Pancreas (tissue), 10 donors: ENCODE measurements at places on chromosomes 5 and 9.
A peak's percentile ranks its signal among the peaks of the same experiment; 100 is the strongest.

DNA sequence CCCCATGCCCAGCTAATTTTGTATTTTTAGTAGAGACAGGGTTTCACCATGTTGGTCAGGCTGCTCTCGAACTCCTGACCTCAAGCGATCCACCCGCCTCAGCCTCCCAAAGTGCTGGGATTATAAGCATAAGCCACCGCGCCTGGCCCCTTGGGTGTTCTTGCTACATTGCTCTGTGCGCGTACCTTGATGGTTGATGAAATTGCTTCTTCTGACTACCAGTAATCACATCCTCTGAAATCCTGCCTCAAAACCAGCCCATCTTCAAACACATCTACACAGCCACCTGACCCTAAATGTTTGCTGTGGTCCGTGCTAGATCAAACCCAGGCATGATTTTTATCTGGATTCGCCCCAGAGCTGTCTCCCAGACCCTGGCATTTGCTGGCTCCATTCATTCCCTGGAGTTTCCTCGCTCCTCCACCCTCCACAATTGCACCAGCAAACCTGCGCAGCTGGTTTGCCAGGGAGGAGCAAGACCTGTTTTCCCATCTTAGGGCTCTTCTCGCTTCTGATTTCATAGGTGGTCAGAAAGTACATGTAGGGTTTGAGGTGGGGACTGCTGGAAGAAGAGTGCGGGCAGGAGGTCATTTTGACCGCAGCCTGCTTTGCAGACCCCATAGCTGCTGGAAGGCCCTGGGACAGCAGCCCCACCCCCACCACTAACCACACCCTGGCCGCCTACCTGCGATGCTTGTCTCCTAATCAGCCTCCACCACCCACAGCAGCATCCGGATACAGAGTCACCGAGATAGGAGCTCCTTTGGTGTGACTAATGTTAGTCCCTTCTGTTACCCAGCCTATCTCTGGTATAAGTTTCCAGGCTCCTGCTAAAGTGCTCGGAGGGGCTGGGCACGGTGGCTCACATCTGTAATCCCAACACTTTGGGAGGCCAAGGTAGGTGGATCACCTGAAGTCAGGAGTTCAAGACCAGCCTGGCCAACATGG is 22.7 kb downstream of the SWI5 start:
- H3K27ac ChIP-seq: no peak overlapping the region
- DNase-seq: no peak
- no peak overlapping the region for H3K4me3 ChIP-seq
- H3K4me1 ChIP-seq: peaks cover 6% of the 10 kb centered on the region

DNA sequence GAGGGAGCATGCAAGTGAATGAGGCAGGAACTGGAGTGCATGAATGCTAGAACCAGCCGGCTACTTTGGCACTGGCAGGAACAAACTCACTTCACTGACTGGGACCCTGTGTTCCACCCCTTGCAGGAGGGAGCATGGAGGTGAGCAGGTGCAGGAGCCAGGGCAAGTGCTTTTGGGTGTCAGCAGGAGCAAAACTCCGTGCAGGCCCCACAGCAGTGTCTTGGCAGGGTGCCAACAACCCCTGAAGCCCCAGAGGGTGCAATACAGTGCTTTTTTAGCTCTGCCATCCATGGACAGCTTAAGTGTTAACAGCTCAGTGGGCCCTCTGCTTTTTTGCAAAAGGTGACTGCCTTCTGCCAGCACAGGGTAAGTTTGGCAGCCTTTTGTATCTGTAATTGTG is 245.8 kb upstream of the PCSK5 start:
- peak; percentile 55 for DNase-seq
- H3K27me3 ChIP-seq: no peaks in the 10 kb centered on the region
- no peak overlapping the region for H3K4me3 ChIP-seq
- no peaks in the 10 kb centered on the region for H3K4me1 ChIP-seq
- H3K27ac ChIP-seq: no peak overlapping the region

DNA sequence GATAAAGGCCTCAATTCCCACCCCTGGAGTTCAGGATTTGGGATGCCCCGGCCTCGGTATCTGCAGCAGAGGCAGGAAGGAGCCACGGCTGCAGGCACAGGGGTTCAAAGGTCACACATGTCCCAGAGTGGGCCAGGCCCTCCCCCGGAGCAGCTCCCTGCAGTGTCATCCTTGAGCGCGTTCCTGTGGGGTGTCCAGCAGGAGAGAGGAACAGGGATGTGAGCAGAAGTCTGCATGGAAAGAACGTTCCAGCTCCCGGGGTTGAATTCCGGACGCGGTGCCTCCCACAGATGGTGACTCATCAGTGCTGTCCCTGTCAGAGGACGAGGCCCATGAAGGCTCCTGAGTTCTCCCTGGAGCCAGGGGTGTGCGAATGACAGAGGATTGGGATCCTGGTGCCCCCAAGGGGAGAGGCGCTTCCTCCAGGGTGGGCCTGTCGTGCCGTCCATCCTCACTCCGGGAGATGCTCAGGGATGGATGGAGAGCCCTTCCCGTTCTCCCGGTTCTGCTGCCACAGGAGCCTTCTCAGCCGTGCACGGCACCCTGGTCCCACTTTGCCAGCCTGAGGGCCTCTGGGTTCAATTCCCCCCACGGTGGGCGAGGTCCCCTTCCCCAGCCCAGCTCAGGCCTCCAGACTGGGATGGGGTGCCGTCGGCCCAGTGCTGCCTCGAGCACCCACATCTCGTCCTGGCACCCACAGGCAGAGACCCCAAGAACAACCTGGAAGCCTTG is 3.1 kb downstream of the LCN1 start:
- H3K36me3 ChIP-seq: no peaks in the 10 kb centered on the region
- no peaks in the 10 kb centered on the region for H3K27me3 ChIP-seq
- no peak overlapping the region for H3K4me3 ChIP-seq
- H3K4me1 ChIP-seq: no peaks in the 10 kb centered on the region
- DNase-seq: no peak

DNA sequence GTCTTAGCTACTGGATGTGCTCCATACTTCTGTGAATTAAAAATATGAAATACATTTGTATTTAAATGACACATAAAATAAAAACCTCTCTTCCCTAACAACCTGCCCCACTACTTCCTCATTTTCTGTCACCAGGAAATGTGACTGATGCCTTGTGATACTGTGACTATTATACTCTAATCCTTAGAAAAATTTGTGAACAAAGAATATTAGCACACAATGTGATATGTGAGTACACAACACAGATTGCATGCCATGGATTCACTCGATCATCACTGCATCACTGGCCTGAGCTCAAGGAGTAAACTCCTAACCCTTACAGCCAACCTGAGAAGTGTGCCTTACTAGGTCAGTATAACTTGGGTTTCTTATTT is 281.0 kb downstream of the EFNA5 start:
- H3K36me3 ChIP-seq: no peaks in the 10 kb centered on the region
- no peak overlapping the region for H3K27ac ChIP-seq
- no peak overlapping the region for H3K4me3 ChIP-seq
- no peak for DNase-seq
- H3K4me1 ChIP-seq: peaks cover 20% of the 10 kb centered on the region

GRCh38 chr5:87541033-87541432 is 128.3 kb upstream of the CCNH start:
- H3K36me3 ChIP-seq: no peaks in the 10 kb centered on the region
- no peaks in the 10 kb centered on the region for H3K27me3 ChIP-seq
- no peaks in the 10 kb centered on the region for H3K4me1 ChIP-seq
- DNase-seq: peak; percentile 44
- H3K4me3 ChIP-seq: no peak overlapping the region

DNA sequence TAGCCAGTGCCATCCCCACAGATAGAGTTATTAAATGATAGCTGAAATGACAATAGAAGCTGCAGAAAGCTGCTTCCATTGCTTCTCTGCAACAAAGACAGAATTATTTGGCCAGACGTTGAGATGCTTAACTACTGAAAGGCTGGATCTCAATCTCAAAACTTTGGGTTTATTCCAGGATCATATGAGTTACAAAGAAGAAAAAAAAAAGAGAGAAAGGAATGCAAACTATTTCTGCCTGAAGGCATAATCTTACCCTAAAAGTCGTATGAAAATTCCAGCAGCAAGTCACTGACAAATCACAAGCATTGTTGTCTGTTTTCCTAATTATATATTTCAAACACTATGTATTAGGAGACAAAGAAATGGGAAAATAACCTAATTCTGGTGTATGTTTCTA is 12.8 kb upstream of the TYRP1 start:
- H3K4me3 ChIP-seq: no peak overlapping the region
- no peak for DNase-seq
- H3K27me3 ChIP-seq: no peaks in the 10 kb centered on the region
- H3K27ac ChIP-seq: no peak overlapping the region

DNA sequence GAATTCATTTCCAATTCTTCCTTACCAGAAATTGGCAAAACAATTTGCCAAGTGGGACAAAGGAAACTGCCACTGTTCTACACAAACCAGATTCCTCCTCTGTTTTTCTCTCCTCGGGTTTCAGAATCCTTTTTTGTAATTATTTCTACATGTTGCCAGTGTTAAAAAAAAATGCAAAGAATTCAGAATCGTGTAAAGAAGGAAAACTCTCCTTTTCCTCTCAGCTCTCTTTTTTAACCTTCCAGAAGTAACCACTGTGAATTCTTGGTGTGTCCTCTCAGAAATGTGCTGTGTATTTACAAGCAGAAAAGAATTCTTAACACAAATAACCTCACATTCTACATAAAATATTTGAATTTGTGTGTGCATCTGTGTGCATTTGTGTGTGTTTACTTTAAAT is 224.6 kb downstream of the DRD1 start:
- H3K4me3 ChIP-seq: no peak overlapping the region
- no peak overlapping the region for H3K27ac ChIP-seq
- no peak for DNase-seq
- no peaks in the 10 kb centered on the region for H3K27me3 ChIP-seq
- no peaks in the 10 kb centered on the region for H3K4me1 ChIP-seq
